ENCODE measurements at places on chromosomes 7 and 10.

GRCh38 chr10:110833941-110834628, 37.6 kb upstream of the PDCD4 start:
- H3K4me1 ChIP-seq, result peaks cover 7% of the 10 kb centered on the region
- no peak for DNase-seq
- no peaks in the 10 kb centered on the region for H3K27me3 ChIP-seq
- H3K27ac ChIP-seq, result no peak overlapping the region
- H3K4me3 ChIP-seq, result peak overlapping the region; percentile 20

DNA sequence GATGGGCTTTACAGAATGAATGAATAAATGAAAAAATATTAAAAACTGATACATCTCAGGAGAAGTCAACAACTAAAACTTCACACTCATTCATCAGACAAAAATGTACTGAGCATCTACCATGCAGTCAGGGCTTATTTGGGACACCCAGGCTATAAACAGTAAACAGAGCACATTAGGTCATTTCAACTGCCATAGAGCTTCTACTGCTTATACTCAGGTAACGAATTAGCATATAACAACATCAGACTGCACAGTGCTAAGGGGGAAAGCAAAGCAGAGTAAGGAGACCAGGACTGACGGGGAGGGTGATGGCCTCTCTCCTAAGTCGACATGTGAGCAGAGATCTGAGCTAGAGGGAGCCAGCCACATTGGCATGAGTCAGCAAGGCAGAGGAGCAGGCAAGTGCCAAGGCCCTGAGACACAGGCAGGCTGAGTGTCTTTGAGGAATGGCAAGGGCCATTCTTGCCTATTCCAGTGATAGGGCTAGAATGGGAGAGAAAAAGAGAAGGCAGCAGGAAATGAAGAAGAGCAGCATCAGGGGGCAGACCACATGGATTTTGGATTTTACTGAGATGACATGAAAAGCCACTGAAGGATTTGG, 528.9 kb downstream of the PARD3 start:
- H3K36me3 ChIP-seq, result no peaks in the 10 kb centered on the region
- H3K4me1 ChIP-seq, result peaks cover 4% of the 10 kb centered on the region
- H3K4me3 ChIP-seq, result no peak overlapping the region
- H3K27ac ChIP-seq, result no peak overlapping the region
- H3K27me3 ChIP-seq, result no peaks in the 10 kb centered on the region

GRCh38 chr7:158973440-158973839, 117.1 kb downstream of the DYNC2I1 start:
- peaks cover 19% of the 10 kb centered on the region for H3K4me1 ChIP-seq
- H3K27ac ChIP-seq, result no peak overlapping the region
- H3K36me3 ChIP-seq, result no peaks in the 10 kb centered on the region
- DNase-seq, result peak; percentile 34

- no peaks in the 10 kb centered on the region for H3K4me1 ChIP-seq
- no peaks in the 10 kb centered on the region for H3K36me3 ChIP-seq
Measured at GRCh38 chr10:8437896-8438295, 383.4 kb downstream of the GATA3 start.

DNA sequence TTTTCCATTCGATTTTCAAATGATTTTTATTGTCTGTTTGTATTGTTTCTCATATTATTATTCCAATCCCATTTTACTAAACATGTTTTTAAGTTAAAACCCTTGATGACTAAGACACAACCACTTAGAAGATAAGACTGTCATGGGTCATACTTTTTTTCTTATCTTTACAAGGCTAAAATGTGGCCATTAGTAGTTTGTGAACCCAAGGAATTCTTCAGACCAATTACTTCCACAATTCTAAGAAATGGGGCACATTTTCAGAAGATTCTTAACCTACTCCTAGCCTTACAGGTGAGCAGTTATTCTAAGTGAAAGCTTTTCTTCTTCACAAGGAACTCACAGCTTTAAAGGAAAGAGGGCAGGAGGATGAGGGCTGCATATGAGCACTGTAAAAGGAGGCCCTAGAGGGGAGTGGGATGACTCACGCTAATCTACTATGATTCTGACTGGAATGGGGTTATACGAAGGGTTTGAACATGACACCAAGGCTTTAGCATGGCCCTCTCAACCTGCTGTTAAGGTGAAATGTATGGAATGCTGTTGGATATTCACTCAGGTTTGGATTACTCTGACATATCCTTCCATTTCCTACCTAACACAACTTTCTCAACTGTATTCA, 81.0 kb downstream of the SORCS1 start:
- H3K4me1 ChIP-seq, result no peaks in the 10 kb centered on the region
- no peak overlapping the region for H3K27ac ChIP-seq
- H3K4me3 ChIP-seq, result no peak overlapping the region
- H3K27me3 ChIP-seq, result no peaks in the 10 kb centered on the region
- H3K36me3 ChIP-seq, result no peaks in the 10 kb centered on the region

DNA sequence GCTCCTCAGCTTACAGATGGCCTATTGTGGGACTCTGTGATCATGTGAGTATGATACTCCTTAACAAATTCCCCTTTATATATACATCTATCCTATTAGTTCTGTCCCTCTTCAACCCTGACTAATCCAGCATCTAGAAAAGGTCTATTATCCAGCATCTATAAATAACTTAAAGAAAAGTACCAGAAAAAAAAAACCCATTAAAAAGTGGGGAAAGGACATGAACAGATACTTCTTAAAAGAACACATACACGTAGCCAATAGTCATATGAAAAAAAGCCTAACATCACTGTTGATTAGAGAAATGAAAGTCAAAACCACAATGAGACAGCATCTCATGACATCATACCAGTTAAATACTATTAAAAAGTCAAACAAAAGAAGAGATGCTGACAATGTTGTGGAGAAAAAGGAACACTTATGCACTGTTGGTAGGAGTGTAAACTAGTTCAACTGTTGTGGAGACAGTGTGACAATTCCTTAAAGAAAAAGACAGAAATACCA, 549.5 kb upstream of the GRM3 start:
- no peak for DNase-seq
- no peaks in the 10 kb centered on the region for H3K36me3 ChIP-seq
- no peak overlapping the region for H3K4me3 ChIP-seq
- H3K27me3 ChIP-seq, result no peaks in the 10 kb centered on the region

GRCh38 chr10:125554016-125554703, 128.8 kb downstream of the TEX36 start:
- H3K36me3 ChIP-seq, result no peaks in the 10 kb centered on the region
- no peaks in the 10 kb centered on the region for H3K4me1 ChIP-seq
- no peak for DNase-seq
- H3K27me3 ChIP-seq, result no peaks in the 10 kb centered on the region
- H3K4me3 ChIP-seq, result no peak overlapping the region

GRCh38 chr7:131072505-131073091, 255.1 kb upstream of the MKLN1 start:
- peaks cover 4% of the 10 kb centered on the region for H3K36me3 ChIP-seq
- DNase-seq, result peak; percentile 32
- H3K4me3 ChIP-seq, result peak overlapping the region; percentile 35
- no peaks in the 10 kb centered on the region for H3K27me3 ChIP-seq
- H3K4me1 ChIP-seq, result peaks cover 6% of the 10 kb centered on the region

GRCh38 chr10:3372281-3372680, 199.7 kb upstream of the PITRM1 start:
- H3K27ac ChIP-seq, result no peak overlapping the region
- DNase-seq, result no peak
- no peaks in the 10 kb centered on the region for H3K36me3 ChIP-seq
- no peaks in the 10 kb centered on the region for H3K27me3 ChIP-seq
- no peak overlapping the region for H3K4me3 ChIP-seq
- no peaks in the 10 kb centered on the region for H3K4me1 ChIP-seq

DNA sequence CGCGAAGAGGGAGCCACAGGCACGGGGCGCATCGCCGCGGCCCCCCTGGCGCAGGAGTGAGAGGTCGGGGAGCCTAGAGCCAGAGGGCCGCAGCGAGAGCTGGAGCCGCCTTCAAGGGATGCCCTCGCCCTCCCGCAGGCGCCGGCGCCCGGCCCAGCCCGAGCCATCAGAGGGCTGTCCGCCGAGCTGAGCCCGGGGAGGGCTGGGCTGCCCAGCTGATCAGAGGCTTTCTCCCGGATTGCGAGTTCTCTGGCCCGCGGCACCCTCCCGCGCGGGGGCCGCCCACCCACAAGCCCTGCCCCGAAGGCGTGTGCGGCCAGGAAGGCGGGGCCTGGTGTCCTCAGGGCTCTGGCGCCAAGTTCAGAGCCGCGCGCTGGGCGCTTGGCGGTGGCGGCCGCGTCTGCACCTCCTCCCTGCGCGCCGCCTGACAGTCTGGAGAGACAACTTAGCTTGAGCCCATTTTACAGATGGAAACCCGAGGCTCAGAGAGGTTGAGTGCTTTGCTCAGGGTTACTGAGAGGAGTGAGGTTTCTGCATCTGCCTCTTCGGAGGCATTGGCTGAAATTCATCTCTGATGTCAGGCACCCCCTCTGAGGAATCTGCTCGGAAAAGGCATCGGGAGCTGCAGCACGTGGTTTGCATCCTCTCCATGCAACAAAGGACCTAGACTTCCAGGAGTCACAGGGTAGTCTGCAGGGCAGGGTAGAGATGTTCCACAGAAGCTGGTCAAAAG, 3.8 kb upstream of the ANTXRL start:
- H3K4me1 ChIP-seq, result peaks cover 15% of the 10 kb centered on the region
- H3K27ac ChIP-seq, result no peak overlapping the region
- peaks cover 27% of the 10 kb centered on the region for H3K27me3 ChIP-seq
- peak; percentile 81 for DNase-seq
- H3K4me3 ChIP-seq, result peak overlapping the region; percentile 40

DNA sequence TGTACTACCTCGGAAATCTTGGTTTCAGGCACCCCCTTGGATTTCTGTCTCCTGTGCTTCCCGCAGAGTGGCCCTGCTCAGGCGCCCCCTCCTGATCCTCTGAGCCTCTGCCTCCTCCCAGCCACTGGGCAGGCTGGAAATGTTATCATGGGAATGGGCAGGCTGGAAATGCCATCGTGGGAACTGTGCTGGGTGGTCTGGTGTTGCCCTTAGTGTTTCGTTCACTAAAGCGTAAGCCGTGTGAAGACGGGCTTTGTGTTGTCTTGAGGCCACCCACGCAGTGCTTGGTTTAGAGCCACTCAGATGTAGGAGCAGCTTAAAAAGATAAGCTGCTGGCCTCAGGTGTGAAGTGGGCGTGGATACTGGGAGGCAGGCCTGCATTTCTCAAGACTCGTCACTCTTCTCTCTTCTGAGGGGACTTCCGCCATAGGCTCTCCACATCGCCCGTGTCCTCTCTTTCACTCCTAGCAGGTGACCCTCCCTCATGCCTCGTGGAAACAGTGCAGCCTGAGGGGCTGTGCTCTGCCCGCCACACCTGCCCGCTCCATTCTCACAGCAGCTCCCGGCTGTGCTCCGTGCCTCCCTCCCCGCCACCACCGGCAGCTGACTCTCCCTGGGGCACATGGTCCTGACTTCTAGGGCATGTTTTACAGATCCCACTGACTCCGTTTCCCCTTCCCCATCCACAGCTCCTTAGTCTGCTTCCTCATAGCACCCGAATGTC, 28.5 kb downstream of the PPP2R2D start:
- DNase-seq, result peak; percentile 15
- peaks cover 23% of the 10 kb centered on the region for H3K36me3 ChIP-seq
- peaks cover 38% of the 10 kb centered on the region for H3K4me1 ChIP-seq
- H3K4me3 ChIP-seq, result no peak overlapping the region
- no peaks in the 10 kb centered on the region for H3K27me3 ChIP-seq
- H3K27ac ChIP-seq, result peak overlapping the region; percentile 90

- H3K36me3 ChIP-seq, result no peaks in the 10 kb centered on the region
- DNase-seq, result no peak
- H3K4me3 ChIP-seq, result no peak overlapping the region
Measured at GRCh38 chr10:93075369-93076221, 1.9 kb downstream of the CYP26A1 start.

- H3K27ac ChIP-seq, result no peak overlapping the region
- peaks cover 5% of the 10 kb centered on the region for H3K27me3 ChIP-seq
- peak; percentile 4 for DNase-seq
- no peaks in the 10 kb centered on the region for H3K4me1 ChIP-seq
- H3K36me3 ChIP-seq, result no peaks in the 10 kb centered on the region
Measured at GRCh38 chr7:141231018-141231792, 157.3 kb downstream of the TMEM178B start.

- peaks cover 10% of the 10 kb centered on the region for H3K4me1 ChIP-seq
- no peaks in the 10 kb centered on the region for H3K27me3 ChIP-seq
- no peak overlapping the region for H3K4me3 ChIP-seq
- H3K36me3 ChIP-seq, result peaks cover 9% of the 10 kb centered on the region
- no peak for DNase-seq
- H3K27ac ChIP-seq, result peak overlapping the region; percentile 22
Measured at GRCh38 chr7:29915481-29916215, 74.0 kb downstream of the SCRN1 start.

- H3K4me3 ChIP-seq, result no peak overlapping the region
- peaks cover 45% of the 10 kb centered on the region for H3K36me3 ChIP-seq
- no peak overlapping the region for H3K27ac ChIP-seq
Measured at GRCh38 chr7:120961638-120962173, 11.1 kb downstream of the ING3 start.

GRCh38 chr10:17756557-17757217, 4.7 kb downstream of the TMEM236 start:
- H3K27me3 ChIP-seq, result no peaks in the 10 kb centered on the region
- no peak overlapping the region for H3K4me3 ChIP-seq
- no peak overlapping the region for H3K27ac ChIP-seq
- no peaks in the 10 kb centered on the region for H3K36me3 ChIP-seq
- peak; percentile 14 for DNase-seq
- H3K4me1 ChIP-seq, result no peaks in the 10 kb centered on the region

DNA sequence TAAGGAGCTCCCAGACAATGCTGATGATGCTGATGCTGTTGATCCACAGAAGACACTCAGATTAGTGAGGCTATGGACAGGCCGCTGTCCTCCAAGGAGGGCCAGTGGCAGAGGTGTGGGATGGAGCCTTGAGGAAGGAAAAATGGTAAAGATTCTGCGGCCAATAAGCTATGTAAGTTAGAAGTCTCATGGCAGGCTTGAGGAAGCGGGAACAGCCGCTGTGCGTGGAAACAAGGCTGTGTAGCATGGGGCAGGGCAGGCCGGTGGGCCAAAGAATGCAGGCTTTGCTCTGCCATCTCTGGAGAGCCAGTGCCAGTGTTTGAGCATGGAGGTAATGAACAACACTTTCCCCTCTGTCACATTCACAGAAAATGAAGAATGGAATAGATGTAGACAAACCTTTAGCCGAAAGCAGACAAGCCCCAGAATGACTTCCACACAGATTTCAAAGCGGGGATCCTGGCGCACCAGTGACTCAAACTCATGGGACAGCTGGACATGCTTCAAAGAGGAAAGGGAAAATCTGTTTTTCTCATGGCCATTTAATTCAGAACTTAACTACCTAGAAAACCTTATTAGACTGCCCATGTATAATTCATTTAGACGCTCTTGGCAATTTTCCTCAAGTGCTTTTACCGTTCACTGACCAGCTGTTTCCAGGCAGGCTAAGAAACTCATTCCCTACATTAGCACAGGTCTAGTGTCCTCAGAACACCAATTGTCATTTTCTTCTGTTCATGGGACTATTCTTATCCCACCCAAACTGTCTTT, 16.9 kb upstream of the FIGNL1 start:
- H3K27me3 ChIP-seq, result peaks cover 19% of the 10 kb centered on the region
- no peaks in the 10 kb centered on the region for H3K36me3 ChIP-seq
- H3K4me3 ChIP-seq, result no peak overlapping the region
- peaks cover 6% of the 10 kb centered on the region for H3K4me1 ChIP-seq
- no peak overlapping the region for H3K27ac ChIP-seq

Measured in mesenchymal stem cell (in vitro differentiated cells and primary cell).